ENCODE measurements at places on chromosomes 4 and X.

DNA sequence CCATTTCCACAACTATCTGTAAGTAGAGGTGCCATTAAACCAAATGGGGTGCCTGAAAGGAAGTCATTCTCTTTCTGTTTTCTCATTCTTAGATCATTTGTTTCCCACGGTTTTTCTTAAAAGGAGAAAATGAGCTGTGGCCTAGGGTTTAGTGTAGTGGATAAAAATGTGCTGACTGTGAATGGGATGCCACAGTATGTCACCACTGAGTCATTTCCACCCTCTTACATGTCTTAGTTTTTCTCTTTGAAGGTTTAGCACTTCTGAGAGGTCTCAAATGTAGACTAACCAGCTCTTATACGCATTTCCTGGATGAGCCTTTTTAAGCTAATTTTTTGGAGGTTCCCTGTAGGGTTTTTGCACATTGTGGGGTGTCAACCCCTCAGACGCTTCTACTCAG, 244.5 kb upstream of the SPANXN1 start:
- no peak for DNase-seq

GRCh38 chr4:152988721-152989553, 52.8 kb downstream of the FHDC1 start:
- no peak for DNase-seq

- no peak for DNase-seq
Measured at GRCh38 chr4:142238589-142238988, 602.2 kb downstream of the IL15 start.

- no peak for DNase-seq
Measured at GRCh38 chr4:150248181-150248580, 169.9 kb downstream of the DCLK2 start.

DNA sequence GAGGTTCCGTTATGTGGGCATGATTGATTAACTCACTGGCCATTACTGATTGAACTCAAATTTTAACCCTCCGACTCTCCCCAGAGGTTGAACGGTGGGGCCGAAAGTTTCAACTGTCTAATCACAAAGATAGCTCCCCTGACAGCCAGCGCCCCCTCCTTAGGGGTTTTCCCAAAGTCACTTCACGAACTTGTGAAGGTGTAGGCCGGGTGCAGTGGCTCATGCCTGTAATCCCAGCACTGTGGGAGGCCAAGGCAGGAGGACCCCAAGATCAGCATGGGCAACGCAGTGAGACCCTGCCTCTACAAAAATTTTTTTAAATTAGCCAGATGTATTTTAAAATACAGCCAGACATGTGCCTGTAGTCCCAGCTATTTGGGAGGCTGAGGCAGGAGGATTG, 39.8 kb upstream of the RBM47 start:
- no peak for DNase-seq

DNA sequence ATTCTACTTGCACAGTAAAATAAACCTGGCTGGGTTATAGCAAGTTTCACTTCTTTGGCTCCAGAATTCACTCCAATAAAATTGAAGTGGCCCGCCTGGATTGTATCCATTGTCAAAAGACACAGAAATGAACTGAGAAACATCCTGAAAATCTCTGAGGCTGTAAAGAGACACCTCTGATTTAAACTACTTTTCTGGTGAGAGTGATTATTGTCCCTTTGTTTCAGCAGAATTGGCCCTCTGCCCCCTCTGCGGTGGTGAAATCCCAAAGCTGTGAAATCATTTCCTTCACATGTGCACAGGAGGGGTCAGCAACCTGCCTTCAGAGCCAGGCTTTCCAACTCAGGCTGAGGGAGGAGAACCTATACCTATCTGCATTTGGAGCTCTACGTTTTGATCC, 23.0 kb downstream of the GAB3 start:
- DNase-seq, result peak; percentile 77

DNA sequence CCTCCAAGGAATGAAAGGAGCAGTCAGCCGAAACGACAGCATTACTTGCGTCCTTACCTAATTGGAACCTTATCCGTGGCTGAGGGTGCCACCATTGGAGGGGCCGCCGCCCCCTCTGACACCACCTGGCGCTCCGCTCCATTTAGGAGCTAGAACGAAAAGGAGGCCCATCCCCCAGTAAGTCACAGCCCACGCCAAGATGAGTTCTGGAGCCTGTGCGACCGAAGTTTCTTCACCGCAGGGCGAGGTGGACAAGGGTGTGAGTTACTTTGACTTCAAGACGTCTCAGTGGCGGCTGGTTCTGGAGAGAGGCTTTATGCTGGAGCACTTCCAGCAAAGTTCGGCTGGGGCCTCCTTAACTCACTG, 729 bp upstream of the IRF2 start:
- DNase-seq, result peak; percentile 75

- DNase-seq, result no peak
Measured at GRCh38 chr4:189828081-189828697, 112.5 kb upstream of the FRG1 start.

- DNase-seq, result no peak
Measured at GRCh38 chr4:82799006-82799881, 648 bp upstream of the SCD5 start.

DNA sequence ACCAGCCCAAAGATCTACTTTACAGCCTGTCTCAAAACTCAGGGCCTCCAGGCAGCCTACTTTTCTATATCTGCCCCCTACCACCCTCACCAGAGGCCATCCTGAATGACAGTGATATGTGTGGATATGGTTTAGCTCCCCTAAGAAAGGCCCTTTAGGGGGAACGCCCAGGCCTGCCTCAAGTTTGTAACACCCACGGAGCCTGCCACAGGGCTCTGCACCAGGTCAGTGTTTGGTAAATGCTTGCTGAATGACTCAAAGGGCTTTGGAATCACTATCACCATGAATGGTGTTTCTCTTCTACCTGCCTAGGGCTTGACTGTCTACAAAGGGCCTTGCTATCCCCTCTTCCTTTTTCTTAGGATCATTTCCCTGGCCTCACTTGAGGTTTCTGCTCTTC, 11.3 kb upstream of the LONRF3 start:
- DNase-seq, result no peak
